ENCODE measurements at places on chromosomes 7 and 10. TPM values are rescaled to one million over a fixed set of nuclear protein-coding genes. Genes with fewer than 3 reads are reported as not detected.

TAS2R4 gene
- total RNA-seq, result 0.88 TPM

GNAI1 gene
- total RNA-seq, result 55.1 TPM

FRAT2 gene
- total RNA-seq, result 4.2 TPM

ECHDC3 gene
- total RNA-seq, result not detected

CALHM1 gene
- total RNA-seq, result not detected

NKX2-3 gene
- total RNA-seq, result 1.2 TPM

PNLIPRP1 gene
- total RNA-seq, result not detected

MMP21 gene
- total RNA-seq, result not detected

ZNF467 gene
- not detected for total RNA-seq

FEZF1 gene
- total RNA-seq, result not detected

AGR3 gene
- total RNA-seq, result not detected

GIMAP5 gene
- not detected for total RNA-seq

SYNPO2L gene
- total RNA-seq, result 0.14 TPM

SPDYE16 gene
- total RNA-seq, result not detected

PDE6C gene
- total RNA-seq, result not detected

C10orf95 gene
- not detected for total RNA-seq

Measured in A172 (cell line).